ENCODE measurements at places on chromosomes 12 and 14. TPM values are rescaled to one million over a fixed set of nuclear protein-coding genes. Genes with fewer than 3 reads are reported as not detected.

GRCh38 chr14:53042480-53042879, 91.6 kb upstream of the FERMT2 start:
- no peak for DNase-seq

SLC38A6 gene
- 28.0 TPM for total RNA-seq

GRCh38 chr14:37034410-37035285, 137.8 kb downstream of the SLC25A21 start:
- no peak for DNase-seq

DNA sequence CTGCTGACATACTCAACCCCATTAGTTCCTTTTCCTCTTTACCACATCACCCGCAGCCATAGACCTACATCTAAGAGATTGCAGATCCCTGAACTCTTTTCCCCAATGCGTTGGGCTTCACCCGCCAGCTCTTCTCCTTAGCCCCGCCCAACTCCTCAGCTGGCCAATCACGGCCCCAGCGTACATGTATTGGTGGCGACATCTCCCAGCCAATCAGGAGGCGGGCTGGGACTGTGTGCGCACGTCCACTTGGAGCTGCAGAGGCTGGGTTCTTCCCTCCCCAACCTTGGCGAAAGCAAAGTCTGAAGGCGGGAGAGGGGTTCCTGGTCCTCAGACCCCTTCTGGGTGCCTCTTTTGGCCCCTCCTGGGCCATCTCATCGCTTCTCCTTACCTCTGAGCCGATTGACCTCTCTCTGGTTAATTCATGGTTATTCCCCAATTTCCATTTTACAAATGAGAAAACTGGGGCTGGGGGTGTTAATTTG, 11.0 kb downstream of the PDE1B start:
- no peak for DNase-seq

DNA sequence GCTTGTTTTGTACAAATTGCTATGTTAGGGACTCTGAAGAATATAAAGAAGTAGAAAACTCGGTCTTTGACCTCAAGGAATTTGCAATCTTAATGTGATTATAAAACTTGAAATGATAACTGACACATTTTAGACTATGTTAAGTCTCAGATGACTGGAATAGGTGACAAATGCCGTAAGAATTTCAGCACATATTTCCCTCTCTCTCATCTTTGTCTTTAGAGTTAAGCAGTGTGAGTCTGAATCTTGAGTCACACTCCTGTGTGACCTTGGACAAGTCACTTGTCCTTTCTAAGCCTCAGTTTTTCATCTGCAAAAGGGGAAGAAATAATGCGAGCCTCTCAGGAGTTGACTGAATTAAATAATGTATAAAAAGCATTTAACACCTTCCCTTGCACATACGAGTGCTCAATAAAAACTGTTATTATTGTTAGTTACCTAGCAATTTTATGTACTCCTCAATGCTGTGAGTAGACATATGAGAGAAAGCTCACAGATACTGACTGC, 103.7 kb downstream of the DYRK2 start:
- peak; percentile 35 for DNase-seq

BTBD6 gene
- total RNA-seq = 119 TPM

GRCh38 chr12:25855716-25856115, 102.8 kb upstream of the RASSF8 start:
- no peak for DNase-seq

TAS2R31 gene
- total RNA-seq = 0.75 TPM

DNA sequence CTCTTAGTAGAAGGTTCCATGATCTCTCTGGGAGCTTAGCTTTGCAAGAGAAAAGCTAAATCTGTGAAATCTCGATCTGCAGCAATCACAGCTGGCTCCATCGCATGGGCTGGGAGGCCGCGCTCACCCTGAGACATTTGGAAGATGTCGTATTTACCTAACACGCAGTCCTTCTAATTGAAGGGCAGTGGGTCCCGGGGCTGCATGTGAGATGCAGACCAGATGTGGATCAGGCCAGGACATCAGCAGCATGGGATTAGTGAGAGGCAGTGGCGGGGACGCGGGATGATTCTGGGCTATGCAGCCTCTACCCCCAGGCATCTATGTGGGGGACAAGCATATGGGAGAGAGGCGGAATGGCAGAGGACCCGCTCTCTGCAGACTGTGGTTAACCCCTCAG, 312.4 kb upstream of the RTL1 start:
- DNase-seq = no peak

- DNase-seq = no peak
These were observed 66.0 kb upstream of the TRAF3 start for GRCh38 chr14:102711207-102711606.

- peak; percentile 16 for DNase-seq
These were observed 565 bp downstream of the CEP83 start for GRCh38 chr12:94458877-94459727.

- DNase-seq = peak; percentile 13
These were observed 123.0 kb downstream of the GLT1D1 start for GRCh38 chr12:128976120-128976738.

GRCh38 chr12:45575417-45575816, 154.1 kb upstream of the ARID2 start:
- DNase-seq = no peak

DNA sequence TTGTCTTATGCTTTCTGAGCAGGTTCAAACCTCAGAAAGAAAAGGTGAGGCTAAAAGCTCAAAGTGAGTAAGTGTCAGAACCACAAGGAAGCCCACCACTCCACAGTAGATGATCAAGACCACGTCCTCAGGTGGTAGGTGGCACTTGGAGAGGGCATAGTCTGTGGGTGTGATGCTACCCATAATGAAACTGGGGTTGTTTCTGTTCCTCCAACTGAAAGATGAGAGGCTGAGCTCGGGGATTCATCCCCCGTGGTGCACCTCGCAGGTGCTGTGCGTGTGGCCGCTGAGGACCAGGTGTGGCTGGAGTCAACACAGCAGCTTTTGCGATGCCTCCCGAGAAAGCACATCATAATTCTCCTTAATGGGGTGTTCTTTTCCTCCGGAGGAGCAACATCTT, 285.7 kb downstream of the TTC8 start:
- DNase-seq = no peak

- no peak for DNase-seq
These were observed 133.4 kb upstream of the RAP1B start for GRCh38 chr12:68477261-68477772.

ASCL1 gene
- not detected for total RNA-seq

ARMH4 gene
- 2.6 TPM for total RNA-seq

- DNase-seq = no peak
These were observed 72.4 kb downstream of the RASSF3 start for GRCh38 chr12:64682572-64683277.

DNA sequence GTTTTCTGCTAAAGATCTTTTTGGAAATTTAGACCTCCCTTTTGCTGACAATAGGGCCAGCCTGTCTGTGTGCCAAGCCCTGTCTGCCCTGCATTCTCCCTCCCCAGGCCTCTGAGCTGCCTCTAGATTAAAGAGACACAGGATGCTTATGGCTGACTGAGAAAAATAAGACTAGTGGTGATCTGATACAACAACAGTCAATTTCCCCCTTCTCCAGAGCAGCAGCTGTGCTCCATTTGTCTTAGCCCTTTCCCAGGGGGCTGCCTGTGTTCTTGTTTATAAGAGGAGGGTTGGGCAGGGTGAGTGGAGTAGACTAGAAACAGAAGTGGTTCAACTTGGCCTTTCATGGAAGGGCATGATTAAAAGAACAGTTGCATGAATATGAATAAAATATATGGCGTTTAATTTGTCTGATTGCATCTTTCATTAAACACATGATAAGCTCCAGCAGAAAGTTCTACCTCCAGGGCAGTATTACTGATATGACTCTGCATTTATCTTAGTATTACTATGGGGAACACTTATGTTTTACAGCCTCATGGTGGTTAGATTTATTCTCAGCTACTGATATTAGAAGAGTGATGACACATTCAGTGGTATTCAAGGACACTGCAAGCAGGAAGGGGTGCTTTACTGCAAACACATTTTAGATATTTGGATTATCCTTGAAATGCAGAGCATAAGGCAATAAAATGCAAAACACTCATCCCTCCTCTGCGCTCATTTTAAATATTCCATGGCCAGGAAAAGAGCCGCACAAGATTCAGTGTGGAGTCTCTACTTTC, 150.2 kb upstream of the CLEC14A start:
- DNase-seq = peak; percentile 20

CD4 gene
- not detected for total RNA-seq

GRCh38 chr12:64696080-64696741, 63.0 kb downstream of the GNS start:
- DNase-seq = peak; percentile 73

DNA sequence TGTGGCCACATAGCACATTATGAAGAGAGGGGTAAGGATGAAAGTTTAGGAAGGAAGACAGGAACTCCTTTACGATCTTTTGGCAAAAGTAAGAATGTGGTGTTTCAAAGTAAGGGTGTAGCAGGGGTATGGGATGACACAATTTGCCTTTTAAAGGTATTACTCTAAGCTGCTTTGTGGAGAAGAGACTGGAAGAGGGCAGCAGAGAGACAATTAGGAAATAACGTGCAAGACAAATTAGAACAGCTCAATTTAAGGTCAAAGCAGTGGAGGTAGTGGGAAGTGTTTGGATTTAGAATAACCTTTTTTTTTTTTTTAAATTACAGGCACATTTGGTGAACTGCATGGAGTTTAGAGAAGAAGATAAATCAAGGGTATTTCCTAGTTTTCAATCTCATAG, 342.6 kb downstream of the NOVA1 start:
- DNase-seq = peak; percentile 37

DEGS2 gene
- total RNA-seq = 1.6 TPM

- peak; percentile 43 for DNase-seq
These were observed 17.1 kb upstream of the DLK1 start for GRCh38 chr14:100709289-100710284.

GRCh38 chr12:23614280-23614679, 335.2 kb downstream of the SOX5 start:
- no peak for DNase-seq

DNA sequence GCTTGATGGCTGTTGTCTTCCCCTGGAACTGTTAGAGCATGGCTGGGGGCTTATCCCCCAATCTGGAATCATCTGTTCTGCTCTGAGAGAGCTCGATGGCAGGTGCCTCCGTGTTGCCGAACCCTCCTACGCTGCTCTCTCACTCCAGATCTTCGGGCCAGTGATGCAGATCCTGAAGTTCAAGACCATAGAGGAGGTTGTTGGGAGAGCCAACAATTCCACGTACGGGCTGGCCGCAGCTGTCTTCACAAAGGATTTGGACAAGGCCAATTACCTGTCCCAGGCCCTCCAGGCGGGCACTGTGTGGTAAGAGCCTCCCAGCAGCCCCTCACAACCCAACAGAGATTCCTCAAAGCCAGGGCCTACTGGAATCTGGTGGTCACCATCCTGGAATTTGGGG, 33.0 kb downstream of the ALDH2 start:
- no peak for DNase-seq

NOS1 gene
- total RNA-seq = 0.11 TPM

- no peak for DNase-seq
These were observed 1.3 kb upstream of the CLBA1 start for GRCh38 chr14:104984056-104984894.

CEP128 gene
- total RNA-seq = 11.6 TPM

- peak; percentile 78 for DNase-seq
These were observed 29.3 kb upstream of the KLRF1 start for GRCh38 chr12:9797722-9798619.

ADAM20 gene
- 0.17 TPM for total RNA-seq

LRCOL1 gene
- total RNA-seq = not detected

GALNT6 gene
- 93.4 TPM for total RNA-seq

GRCh38 chr14:71449316-71450055, 482.7 kb upstream of the RGS6 start:
- DNase-seq = peak; percentile 79

- DNase-seq = no peak
These were observed 42.3 kb downstream of the GNS start for GRCh38 chr12:64716839-64717455.

DNA sequence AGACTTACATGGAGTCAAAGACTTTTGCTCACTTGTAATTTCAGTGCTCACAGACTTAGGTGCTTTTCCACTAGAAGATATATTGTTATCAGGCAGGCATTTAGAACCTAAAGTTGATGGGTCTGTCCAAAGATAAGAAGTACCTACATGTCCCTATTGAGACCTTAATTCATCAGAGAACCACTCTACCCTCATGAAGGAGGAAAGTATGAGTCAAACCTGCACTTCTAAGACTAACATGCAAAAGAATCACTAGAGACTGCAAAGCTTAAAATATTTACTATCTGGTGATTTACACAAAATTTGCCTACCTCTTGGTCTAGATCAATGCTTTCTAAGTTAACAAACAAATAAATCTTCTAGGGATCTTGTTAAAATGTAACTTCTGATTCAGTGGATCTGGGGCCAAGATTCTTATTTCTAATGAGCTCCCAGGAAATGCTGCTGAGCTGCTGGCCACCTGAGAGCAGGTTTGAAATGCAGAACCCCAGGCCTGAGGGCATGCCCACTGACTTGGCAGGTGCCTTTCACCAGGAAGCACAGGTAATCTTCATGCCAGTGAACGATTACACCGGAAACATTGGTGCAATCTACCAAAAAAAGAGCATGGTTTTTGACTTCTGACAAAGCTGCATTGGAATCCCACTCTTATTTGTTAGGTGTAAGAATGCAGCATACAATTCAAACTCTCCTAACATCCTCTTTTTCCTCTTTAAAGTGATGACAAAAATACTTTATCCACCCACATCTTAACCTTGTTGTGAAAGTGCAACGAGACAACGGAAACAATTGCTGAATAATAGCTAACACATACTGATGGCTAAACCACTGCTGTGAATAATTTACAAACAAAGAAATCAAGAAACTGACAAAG, 214.2 kb downstream of the ADAMTS20 start:
- DNase-seq = peak; percentile 81

DNA sequence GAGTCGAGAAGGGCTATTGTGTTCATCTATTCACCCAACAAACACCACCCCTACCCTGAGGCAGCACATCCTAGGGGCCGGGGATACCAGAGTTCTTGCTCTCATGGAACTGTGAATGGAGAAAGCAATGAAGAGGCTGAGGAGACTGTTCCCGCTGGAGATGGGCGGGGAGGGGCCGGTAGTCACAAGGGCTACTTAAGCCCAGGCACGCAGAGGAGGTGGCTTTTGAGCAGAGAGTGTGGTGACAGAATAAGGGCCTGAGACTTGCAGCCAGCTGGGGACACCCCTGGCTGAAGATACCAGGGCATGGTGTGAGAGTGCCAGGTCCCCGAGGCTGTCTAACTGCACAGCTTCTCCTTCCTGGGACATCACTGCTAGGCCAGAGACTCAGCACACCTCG, 114.1 kb upstream of the EVL start:
- no peak for DNase-seq

PKP2 gene
- 12.7 TPM for total RNA-seq

CLEC9A gene
- not detected for total RNA-seq
